ENCODE measurements at places on chromosomes 13 and 19. TPM values are rescaled to one million over a fixed set of nuclear protein-coding genes. Genes with fewer than 3 reads are reported as not detected.

The IZUMO2 gene
- not detected for total RNA-seq

The COQ8B gene
- 59.5 TPM for total RNA-seq

The ANGPTL8 gene
- not detected for total RNA-seq

The KLF1 gene
- total RNA-seq = not detected

The PPP1R13L gene
- total RNA-seq = 21.0 TPM

The EDDM13 gene
- not detected for total RNA-seq

The MRPS31 gene
- 20.3 TPM for total RNA-seq

The DAZAP1 gene
- 153 TPM for total RNA-seq

The CD209 gene
- total RNA-seq = not detected

The ZNF700 gene
- 11.3 TPM for total RNA-seq

The SLC10A2 gene
- not detected for total RNA-seq
